ENCODE measurements at places on chromosomes 1 and 21.

GRCh38 chr1:204842892-204843291 is 27.8 kb upstream of the NFASC start:
- DNase-seq, result peak; percentile 36

DNA sequence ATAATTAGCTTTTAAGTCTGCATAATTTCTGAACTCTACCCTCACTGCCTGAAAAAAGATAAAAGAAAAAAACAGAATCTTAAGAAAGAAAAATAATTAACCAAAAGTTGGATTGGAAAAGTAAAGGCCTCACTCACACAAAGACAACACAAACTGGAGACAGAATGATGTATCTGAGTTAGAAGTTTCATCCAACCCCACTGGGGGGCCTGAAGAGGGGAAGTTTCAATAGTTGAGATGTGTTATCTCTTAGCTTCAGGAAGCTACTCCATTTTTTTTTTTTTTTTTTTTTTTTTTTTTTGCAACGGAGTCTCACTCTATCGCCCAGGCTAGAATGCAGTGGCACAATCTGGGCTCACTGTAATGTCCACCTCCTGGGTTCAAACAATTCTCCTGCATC is 19.9 kb downstream of the SYDE2 start:
- DNase-seq, result no peak

GRCh38 chr1:234607109-234608024 is 2.6 kb downstream of the IRF2BP2 start:
- no peak for DNase-seq

GRCh38 chr1:211965108-211965805 is 70.1 kb downstream of the INTS7 start:
- DNase-seq, result no peak

- no peak for DNase-seq
Observed at GRCh38 chr1:175482071-175482451, 261.3 kb downstream of the TNR start.

Measured in GM04504 (cell line).